ENCODE measurements at places on chromosomes 1 and 21. TPM values are rescaled to one million over a fixed set of nuclear protein-coding genes. Genes with fewer than 3 reads are reported as not detected.

The KLHDC9 gene
- total RNA-seq: 15.6 TPM

DNA sequence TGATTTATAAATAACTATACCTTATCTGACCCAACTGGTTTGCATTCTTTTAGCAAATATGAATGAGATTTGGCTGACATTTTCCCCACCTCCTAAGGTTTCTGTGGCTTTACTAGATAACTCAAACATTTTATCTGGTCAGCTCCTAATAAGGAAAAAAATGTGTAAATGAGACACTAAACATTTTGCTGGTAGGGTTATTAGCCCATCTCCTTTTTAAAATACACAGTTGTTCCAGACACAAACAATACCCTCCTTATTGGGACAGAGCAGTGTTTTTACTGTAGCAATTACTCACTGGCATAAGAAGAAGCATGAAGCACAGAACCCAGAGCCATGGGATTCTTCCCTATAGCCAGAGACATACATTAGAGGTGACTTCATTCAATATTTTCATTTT is 53.8 kb upstream of the NUF2 start:
- no peak overlapping the region for H3K27ac ChIP-seq
- DNase-seq: no peak
- no peaks in the 10 kb centered on the region for H3K4me1 ChIP-seq
- no peaks in the 10 kb centered on the region for H3K36me3 ChIP-seq

- DNase-seq: no peak
- no peaks in the 10 kb centered on the region for H3K4me1 ChIP-seq
- no peaks in the 10 kb centered on the region for H3K27me3 ChIP-seq
- no peak overlapping the region for H3K4me3 ChIP-seq
- no peaks in the 10 kb centered on the region for H3K36me3 ChIP-seq
These were observed 70.5 kb upstream of the NGF start for GRCh38 chr1:115408533-115408932.

DNA sequence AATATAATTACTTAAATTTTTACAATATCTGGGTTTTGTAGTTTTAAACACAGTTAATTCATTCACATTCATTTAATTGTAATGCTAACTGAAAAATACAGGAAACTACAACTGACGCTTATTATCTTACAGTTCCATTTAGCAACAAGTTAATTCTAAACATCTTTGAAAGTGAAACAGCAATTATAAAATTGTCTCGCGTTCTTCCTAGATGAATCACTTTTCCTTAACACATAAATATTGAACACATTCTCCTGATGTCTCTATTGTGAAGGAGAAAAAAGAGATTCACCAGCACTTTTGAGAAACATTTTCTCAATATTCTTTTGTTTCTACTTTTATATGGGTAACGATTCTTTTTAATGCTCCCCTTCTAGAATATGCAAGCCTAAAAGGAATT is 6.4 kb downstream of the PTGFR start:
- H3K27me3 ChIP-seq: peaks cover 14% of the 10 kb centered on the region
- H3K4me3 ChIP-seq: no peak overlapping the region
- no peaks in the 10 kb centered on the region for H3K36me3 ChIP-seq

DNA sequence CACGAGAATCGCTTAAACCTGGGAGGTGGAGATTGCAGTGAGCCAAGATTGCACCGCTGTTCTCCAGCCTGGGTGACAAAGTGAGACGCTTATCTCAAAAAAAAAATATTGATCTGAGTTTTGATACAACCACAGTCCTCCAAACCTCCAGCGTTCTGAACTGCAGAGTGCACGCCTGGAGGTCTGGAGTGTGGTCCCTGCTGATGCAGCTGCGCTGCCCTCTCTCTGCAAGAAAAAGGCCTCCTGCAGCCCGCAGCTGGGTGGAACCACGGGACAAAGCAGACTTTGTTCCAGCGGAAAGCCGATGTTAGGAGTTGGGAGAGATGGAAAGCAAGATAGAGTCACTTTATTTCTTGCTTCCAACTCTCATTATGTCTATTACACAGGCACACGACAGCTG is 144.9 kb upstream of the SOD1 start:
- peak; percentile 78 for DNase-seq
- H3K27me3 ChIP-seq: no peaks in the 10 kb centered on the region
- no peaks in the 10 kb centered on the region for H3K4me1 ChIP-seq
- no peak overlapping the region for H3K4me3 ChIP-seq
- no peak overlapping the region for H3K27ac ChIP-seq

The HSD3B2 gene
- not detected for total RNA-seq

GRCh38 chr1:66182551-66183178 is 351.3 kb upstream of the SGIP1 start:
- H3K4me3 ChIP-seq: no peak overlapping the region
- H3K4me1 ChIP-seq: no peaks in the 10 kb centered on the region
- peak overlapping the region; percentile 42 for H3K27ac ChIP-seq

GRCh38 chr1:184953600-184954219 is 20.6 kb downstream of the NIBAN1 start:
- no peak for DNase-seq
- H3K4me1 ChIP-seq: peaks cover 5% of the 10 kb centered on the region
- no peak overlapping the region for H3K4me3 ChIP-seq
- no peaks in the 10 kb centered on the region for H3K36me3 ChIP-seq
- H3K27ac ChIP-seq: no peak overlapping the region

GRCh38 chr1:61053712-61054600 is 28.4 kb upstream of the NFIA start:
- H3K4me3 ChIP-seq: peak overlapping the region; percentile 69
- H3K27me3 ChIP-seq: peaks cover 74% of the 10 kb centered on the region
- peak; percentile 78 for DNase-seq
- no peaks in the 10 kb centered on the region for H3K36me3 ChIP-seq
- peaks cover 4% of the 10 kb centered on the region for H3K4me1 ChIP-seq

DNA sequence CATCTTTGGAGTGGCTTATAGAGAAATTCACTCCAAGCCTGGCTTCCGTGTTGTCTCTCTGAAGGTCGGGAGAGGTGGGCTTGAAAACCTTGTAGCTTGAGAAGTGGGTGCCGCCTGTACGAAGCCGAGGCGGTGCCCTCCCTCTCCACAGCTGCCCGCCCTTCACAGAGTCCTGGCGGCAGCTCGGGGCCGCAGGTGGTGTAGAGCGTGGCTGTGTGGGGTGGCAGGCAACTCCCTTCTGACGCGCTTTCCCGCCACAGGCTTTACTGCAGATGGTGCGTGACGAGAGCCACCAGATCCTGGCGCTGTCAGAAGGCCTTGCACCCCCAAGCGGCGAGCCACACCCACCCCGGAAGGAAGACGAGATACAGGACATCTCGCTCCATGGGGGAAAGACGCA is 33.1 kb upstream of the DIP2A start:
- no peak for DNase-seq
- H3K27ac ChIP-seq: peak overlapping the region; percentile 55
- no peaks in the 10 kb centered on the region for H3K27me3 ChIP-seq

DNA sequence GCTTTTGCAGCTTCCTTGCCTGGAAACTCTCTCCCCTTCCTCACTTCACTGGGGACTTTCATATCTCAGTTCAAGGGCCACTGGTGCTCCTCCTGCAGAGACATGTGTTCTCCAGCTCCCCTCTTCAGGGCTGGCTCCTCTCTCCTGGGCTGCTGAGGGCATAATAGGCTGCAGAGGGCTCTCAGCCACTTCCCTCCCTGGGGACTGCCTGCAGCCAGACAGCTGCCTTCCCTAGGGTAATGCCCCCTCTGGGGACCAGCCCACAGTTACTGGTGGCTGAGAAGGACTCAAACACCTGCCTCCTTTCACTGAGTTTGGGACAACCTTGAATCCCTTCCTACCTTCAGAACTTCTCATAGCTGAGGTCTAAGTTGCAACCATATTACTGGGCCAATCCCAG is 104.8 kb upstream of the POU3F1 start:
- H3K4me1 ChIP-seq: no peaks in the 10 kb centered on the region
- no peaks in the 10 kb centered on the region for H3K36me3 ChIP-seq
- peaks cover 48% of the 10 kb centered on the region for H3K27me3 ChIP-seq

DNA sequence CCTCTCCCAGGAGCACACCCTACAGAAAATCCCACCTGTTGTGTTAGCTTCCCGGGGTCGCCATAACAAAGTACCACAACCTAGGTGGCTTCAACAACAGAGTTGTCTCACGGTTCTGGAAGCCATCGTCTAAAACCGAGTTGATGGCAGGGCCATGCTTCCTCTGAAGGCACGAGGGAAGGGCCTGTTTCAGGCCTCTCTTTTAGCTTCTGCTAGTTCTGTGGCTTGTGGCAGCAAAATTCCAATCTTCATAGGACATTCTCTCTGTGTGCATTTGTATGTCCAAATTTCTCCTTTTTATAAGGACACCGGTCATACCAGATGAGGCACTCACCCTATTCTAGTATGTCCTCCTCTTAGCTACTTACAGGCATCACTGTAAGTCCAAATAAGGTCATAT is 3.2 kb downstream of the CFAP74 start:
- H3K36me3 ChIP-seq: no peaks in the 10 kb centered on the region
- H3K27ac ChIP-seq: no peak overlapping the region
- DNase-seq: no peak
- no peaks in the 10 kb centered on the region for H3K4me1 ChIP-seq
- peaks cover 6% of the 10 kb centered on the region for H3K27me3 ChIP-seq

- DNase-seq: no peak
- H3K4me1 ChIP-seq: no peaks in the 10 kb centered on the region
- H3K27me3 ChIP-seq: no peaks in the 10 kb centered on the region
- no peaks in the 10 kb centered on the region for H3K36me3 ChIP-seq
- no peak overlapping the region for H3K4me3 ChIP-seq
- H3K27ac ChIP-seq: no peak overlapping the region
These were observed 21.0 kb upstream of the CBR3 start for GRCh38 chr21:36113647-36114428.

DNA sequence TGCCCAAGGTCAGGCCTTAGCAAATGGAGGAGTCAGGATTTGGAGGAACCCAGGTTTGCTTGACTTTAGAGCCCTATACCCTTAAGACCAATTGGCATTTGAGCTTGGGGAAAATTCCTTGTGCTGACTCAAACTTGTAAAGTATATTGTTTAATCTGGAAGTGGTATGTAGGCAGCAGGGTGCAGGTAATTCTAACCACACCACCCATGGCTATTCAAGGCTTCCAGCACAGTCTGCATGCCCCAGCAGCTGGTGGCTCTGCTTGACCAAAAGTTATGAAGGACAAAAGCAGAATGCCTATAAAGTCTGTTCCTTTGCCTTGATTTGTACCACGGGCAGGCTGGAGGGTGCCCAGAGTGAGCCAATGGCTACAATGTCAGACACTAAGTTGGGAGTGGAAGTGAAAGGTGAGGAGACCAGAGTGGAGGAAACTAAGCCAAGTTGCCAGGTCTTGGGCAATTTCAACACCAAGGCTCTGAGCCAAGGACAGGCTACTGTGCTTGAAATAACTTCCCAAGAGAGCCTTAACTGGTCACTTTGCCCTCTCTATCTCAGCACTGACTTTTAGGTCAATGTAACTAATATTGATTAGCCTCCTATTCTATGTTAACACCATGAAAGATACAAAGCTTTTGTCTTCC is 4.7 kb upstream of the G0S2 start:
- H3K27ac ChIP-seq: no peak overlapping the region
- no peaks in the 10 kb centered on the region for H3K36me3 ChIP-seq
- no peak overlapping the region for H3K4me3 ChIP-seq

- H3K4me1 ChIP-seq: no peaks in the 10 kb centered on the region
- H3K36me3 ChIP-seq: no peaks in the 10 kb centered on the region
- H3K27me3 ChIP-seq: no peaks in the 10 kb centered on the region
- DNase-seq: no peak
- H3K4me3 ChIP-seq: no peak overlapping the region
These were observed 4.4 kb downstream of the TTC34 start for GRCh38 chr1:2796890-2797740.

The GCSAML gene
- total RNA-seq: not detected

DNA sequence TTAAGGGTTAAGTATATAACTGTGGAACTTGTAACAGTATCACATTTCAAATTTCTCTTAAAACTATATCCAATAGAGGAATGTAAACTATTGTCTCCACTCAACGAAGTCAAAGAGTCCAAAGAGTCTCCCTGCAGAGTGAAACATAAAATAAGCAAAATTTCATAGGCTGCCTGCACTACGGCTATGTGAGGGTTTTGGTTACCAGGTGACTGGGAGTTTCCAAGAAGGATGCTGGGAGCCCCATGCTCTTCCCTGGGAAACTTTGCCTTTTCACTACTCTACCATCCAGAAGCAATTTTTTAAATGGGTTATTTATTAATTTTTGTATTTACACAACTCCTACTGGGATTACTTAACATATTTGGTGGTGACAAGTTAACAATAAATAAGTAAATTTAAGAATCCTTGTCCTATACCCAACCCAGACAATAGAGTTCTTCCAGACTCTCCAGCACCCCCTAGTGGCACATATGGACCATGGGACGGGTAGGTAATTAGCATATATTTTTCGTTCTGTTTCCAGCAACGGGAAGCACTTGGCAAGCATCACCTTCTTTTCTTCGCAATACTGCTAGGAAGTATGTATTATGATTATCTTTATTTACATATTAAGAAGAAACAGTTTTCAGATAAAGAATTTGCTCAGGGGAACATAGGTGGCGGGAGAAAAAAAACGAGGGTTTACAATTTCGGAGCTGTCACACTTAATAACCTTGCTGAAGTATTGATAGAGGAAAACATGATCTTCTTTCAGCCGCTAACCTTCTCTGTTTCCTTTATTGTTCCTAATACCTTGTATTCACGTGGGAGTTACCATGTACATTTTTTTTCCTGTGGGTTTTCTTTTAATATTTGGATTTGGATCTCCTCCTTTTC is 3.5 kb downstream of the FMO2 start:
- peak; percentile 74 for DNase-seq
- no peaks in the 10 kb centered on the region for H3K36me3 ChIP-seq
- no peak overlapping the region for H3K27ac ChIP-seq
- no peaks in the 10 kb centered on the region for H3K27me3 ChIP-seq

DNA sequence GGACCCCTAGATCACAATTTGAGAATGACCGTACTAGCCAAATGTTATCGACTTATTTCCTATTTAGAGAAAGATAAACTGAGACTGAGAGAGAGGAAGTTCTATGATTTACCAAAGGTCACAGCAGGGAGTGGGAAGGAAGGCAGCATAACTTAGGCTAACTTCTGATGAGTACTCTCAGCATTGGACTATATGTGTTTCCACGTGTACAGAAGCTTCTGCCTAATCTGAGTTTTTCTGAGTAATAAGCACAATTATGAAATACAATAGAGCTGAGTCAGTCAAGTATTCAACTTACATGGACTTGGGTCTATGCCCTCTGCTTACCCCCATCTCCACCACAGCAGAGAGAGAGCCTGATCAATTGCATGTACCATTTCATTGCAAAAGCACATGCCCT is 88.1 kb upstream of the HIVEP3 start:
- H3K4me3 ChIP-seq: no peak overlapping the region
- H3K4me1 ChIP-seq: no peaks in the 10 kb centered on the region
- no peak for DNase-seq
- H3K27me3 ChIP-seq: peaks cover 11% of the 10 kb centered on the region

- no peak for DNase-seq
- no peak overlapping the region for H3K27ac ChIP-seq
- H3K4me1 ChIP-seq: peaks cover 16% of the 10 kb centered on the region
- H3K4me3 ChIP-seq: no peak overlapping the region
- no peaks in the 10 kb centered on the region for H3K36me3 ChIP-seq
- H3K27me3 ChIP-seq: no peaks in the 10 kb centered on the region
These were observed 76.1 kb downstream of the ABCA4 start for GRCh38 chr1:94044891-94045290.

GRCh38 chr1:24369199-24369598 is 44.4 kb downstream of the STPG1 start:
- no peak overlapping the region for H3K27ac ChIP-seq
- H3K27me3 ChIP-seq: no peaks in the 10 kb centered on the region
- H3K4me1 ChIP-seq: no peaks in the 10 kb centered on the region
- no peaks in the 10 kb centered on the region for H3K36me3 ChIP-seq

GRCh38 chr1:184517130-184517529 is 130.3 kb downstream of the C1orf21 start:
- H3K27ac ChIP-seq: no peak overlapping the region
- H3K36me3 ChIP-seq: no peaks in the 10 kb centered on the region
- H3K4me3 ChIP-seq: no peak overlapping the region
- no peaks in the 10 kb centered on the region for H3K4me1 ChIP-seq
- no peaks in the 10 kb centered on the region for H3K27me3 ChIP-seq
